ENCODE measurements at places on chromosomes 5 and 9. TPM values are rescaled to one million over a fixed set of nuclear protein-coding genes. Genes with fewer than 3 reads are reported as not detected.

The NRG2 gene
- 0.42 TPM for total RNA-seq

The ATP10B gene
- total RNA-seq: not detected

The BTNL3 gene
- not detected for total RNA-seq

The REXO4 gene
- total RNA-seq: 21.2 TPM
